ENCODE measurements at places on chromosomes 16 and 17. TPM values are rescaled to one million over a fixed set of nuclear protein-coding genes. Genes with fewer than 3 reads are reported as not detected.
A peak's percentile ranks its signal among the peaks of the same experiment; 100 is the strongest.

The ACSM5 gene
- total RNA-seq = 2.3 TPM

GRCh38 chr17:33277436-33278100 is 15.5 kb downstream of the ASIC2 start:
- H3K27me3 ChIP-seq = peaks cover 4% of the 10 kb centered on the region
- no peak for DNase-seq
- H3K4me1 ChIP-seq = no peaks in the 10 kb centered on the region
- no peak overlapping the region for H3K4me3 ChIP-seq
- no peak overlapping the region for H3K27ac ChIP-seq

DNA sequence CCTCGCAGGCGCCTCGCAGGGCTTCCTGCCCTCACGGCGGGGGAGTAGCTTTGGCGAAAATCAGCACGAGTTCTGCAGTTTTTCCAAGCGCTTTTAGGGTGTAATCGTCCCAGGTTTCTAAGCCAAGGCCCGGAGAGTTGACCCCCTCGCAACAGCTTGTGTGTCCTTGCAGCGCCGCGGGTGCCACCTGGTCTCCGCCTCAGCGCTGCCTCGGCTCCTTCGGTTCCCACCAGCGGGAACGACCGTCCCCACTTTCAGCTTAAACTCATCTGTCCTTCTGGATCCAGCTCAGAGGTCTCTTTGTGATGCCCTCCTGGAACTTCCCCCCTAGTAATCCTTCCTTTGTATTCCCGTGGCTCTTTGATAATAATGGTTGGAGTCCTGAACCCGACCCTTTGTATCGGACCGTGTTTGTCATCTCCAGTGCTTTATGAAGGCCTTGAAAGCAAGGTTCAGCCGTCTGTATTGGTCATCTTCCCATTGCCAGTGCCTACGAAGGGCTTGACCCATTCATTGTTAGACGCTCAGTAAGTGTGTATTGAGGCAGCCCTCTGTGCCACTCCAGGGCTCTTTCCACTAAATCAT is 858 bp upstream of the SMARCE1 start:
- H3K27me3 ChIP-seq = peaks cover 1% of the 10 kb centered on the region
- H3K4me3 ChIP-seq = peak overlapping the region; percentile 96

DNA sequence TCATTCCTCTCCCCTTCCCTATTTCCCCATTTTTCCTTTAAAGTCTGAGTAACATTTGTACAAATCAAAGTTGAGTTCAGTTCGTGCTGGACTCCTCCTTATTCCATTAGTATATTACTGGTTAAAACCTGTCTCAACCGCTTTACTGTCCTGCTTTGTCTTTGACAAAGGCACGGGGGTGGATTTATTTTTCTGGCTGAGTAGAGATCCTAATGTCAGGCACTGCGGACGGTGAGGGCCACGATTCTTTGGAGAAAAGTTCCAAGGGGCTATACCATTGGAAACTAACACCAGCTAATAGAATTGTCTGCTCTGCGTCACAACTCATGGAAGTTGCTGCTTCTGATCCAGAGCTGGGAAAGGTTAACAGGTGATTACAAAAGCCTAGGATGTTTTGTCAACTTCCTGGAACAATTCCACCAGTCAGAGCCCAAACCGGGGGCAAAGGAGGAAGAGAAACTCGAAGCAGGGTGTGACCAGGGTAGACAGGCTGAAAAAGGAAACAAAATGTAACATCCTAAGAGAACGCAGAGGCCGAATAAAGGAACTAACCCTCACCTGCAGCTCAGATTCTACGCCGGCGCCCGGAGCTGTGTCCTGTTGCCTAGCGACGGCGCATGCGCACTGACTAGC is 12.4 kb downstream of the TAT start:
- peaks cover 9% of the 10 kb centered on the region for H3K4me1 ChIP-seq
- peak overlapping the region; percentile 90 for H3K4me3 ChIP-seq
- no peak for DNase-seq
- H3K27ac ChIP-seq = peak overlapping the region; percentile 89
- H3K36me3 ChIP-seq = no peaks in the 10 kb centered on the region
- H3K27me3 ChIP-seq = peaks cover 40% of the 10 kb centered on the region

DNA sequence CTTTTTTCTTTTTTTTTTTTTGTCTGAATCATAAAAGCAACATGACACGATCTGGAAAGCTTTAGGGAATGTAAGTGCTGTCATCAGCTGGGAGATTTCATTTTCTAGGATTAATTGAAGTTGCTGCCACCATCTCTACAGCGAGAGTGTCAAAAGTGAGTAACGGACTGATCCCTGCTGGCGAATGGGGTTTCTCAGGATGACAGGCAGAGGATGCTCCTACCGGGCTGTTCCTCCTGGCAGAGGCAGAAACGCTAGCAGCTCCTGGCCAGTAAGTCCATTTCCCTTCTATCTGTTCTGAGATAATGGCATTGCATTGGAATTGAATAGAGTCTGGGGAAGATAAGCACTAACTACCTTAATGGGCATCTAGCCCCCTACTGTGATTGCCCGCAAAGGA is 80.5 kb upstream of the KIFC3 start:
- peaks cover 33% of the 10 kb centered on the region for H3K27me3 ChIP-seq
- H3K27ac ChIP-seq = no peak overlapping the region
- H3K4me3 ChIP-seq = no peak overlapping the region
- no peaks in the 10 kb centered on the region for H3K36me3 ChIP-seq
- H3K4me1 ChIP-seq = peaks cover 7% of the 10 kb centered on the region

DNA sequence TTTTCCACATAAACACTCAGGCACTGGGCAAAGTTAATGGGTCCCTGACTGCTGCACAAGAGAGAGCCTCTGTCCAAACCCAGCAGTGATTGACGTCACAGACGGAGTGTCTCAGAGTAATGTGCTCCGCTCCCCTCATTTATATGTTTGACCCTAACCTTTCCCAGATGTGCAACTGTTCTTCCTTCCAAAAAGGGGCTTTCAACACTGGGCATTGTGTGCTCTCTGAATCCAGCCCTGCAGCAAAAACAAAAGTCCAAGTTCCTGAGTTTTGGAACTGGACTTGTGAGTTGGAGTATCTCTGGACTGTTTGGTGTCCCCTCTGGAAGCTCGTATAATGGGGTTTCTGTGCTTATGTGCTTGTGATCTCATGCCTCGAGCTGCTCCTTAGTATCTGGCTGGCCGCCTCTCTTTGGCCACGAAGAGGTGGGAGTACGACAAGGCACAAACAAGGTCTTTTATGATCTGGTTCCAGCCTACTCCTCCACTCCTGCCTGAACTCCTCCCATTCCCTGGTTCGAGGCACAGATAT is 76.4 kb upstream of the SMIM36 start:
- no peak overlapping the region for H3K4me3 ChIP-seq
- no peaks in the 10 kb centered on the region for H3K36me3 ChIP-seq
- no peaks in the 10 kb centered on the region for H3K4me1 ChIP-seq
- H3K27me3 ChIP-seq = no peaks in the 10 kb centered on the region
- no peak for DNase-seq
